ENCODE measurements at places on chromosomes 5 and 9.

DNA sequence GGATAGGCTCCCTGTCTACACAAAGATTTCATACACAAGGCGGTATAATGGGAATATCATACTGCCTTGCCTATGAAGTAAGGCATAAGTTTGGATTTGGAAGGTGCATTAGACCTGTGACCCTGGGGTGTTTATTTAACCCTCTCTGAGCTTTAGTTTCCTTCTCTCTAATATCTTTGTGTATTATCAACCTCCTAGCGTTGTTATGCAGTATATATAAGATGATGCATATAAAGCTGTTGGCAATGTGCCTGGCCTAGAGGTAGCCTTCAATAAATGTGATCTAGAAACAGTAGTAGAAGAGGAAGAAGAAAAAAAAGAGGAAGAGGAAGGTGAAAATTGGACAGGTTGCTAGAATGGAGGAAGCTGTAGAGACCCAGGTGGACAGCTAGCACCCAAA, 311.6 kb upstream of the CLINT1 start:
- DNase-seq: no peak

DNA sequence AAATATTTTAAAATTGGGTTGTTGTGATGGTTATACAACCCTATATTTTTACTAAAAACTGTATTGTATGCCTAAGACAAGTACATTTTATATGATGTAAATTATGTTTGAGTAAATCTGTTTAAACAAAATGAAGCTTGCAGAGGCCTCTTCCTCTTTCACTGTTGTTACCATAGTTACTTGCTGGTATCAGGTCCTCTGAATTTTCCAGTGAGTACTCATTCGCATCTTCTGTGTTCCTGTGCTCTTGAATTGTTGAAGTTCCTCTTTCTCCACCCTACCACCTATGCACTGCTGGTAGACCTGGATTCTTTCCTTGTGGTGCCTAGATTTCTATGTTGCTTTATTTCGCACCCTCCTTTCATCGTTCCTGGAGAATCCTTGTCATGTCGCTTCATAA, 938.5 kb upstream of the ACO1 start:
- DNase-seq: no peak

- DNase-seq: no peak
Measured at GRCh38 chr9:69211424-69212036, 37.5 kb downstream of the TJP2 start.

GRCh38 chr9:105087910-105088898, 156.2 kb upstream of the SLC44A1 start:
- no peak for DNase-seq

- DNase-seq: no peak
Measured at GRCh38 chr9:111178331-111179055, 140.2 kb upstream of the LPAR1 start.

DNA sequence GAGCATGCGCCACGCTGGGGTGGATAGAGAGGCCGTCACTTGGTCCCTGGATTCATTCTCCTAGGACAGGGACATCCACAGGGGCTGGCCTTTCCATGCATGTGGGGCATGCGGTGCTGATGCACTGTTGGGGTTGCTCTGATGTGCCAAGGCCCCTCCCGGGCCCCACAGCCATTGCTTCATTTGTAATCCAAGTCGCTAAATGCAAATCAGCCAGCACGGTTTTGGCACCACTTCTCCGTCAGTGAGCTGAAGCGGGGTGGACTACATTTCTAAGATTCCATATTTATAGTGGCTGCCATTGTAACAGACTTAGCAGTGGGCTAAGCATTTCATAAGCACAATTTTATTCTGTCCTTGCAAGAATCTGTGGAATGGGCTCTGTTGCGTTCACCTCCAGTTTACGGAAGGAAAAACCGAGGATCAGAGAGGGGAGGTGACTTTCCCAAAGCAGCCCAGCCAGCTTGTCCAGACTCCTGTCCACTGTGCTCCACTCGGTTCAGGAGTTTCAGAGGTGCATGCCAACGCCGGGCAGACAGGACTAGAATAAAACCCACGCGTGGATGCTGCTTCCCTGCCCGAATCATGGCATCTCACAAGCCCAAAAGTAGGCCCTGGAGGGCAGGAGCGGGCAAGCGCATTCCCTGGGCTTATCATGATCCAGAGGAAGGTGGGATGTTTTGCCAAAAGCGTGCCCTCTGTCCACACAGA, 102.6 kb upstream of the COL5A1 start:
- DNase-seq: peak; percentile 17

- DNase-seq: no peak
Measured at GRCh38 chr5:134564396-134564795, 38.9 kb downstream of the JADE2 start.

DNA sequence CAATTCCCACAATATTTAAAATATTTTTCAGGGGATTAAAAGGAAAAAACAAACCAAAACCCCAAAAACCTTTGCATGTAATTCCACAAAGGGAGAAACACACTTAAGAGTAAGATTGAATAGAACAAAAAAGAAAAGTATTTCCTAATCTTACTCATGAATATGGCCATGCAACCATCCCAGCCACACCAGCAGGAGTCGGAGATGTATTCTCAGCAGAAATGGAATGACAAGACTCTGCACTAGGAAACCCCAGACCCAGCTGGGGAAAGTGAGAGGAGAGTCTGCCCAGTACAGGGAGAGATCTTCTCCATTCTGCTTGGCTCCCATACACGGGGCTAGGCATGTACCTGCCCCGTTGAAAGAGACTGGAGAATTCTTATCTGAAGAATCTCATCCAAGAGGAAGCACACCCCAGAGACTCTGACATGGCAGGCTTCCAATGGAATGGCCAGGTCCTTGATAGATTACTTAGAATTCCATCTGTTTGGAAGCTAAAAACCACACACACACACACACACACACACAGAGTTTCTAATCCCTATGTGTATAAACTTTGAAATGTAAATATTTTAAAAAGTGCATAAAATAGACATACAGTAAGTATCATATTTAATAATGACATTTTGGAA, 118.8 kb downstream of the GADD45G start:
- DNase-seq: no peak

DNA sequence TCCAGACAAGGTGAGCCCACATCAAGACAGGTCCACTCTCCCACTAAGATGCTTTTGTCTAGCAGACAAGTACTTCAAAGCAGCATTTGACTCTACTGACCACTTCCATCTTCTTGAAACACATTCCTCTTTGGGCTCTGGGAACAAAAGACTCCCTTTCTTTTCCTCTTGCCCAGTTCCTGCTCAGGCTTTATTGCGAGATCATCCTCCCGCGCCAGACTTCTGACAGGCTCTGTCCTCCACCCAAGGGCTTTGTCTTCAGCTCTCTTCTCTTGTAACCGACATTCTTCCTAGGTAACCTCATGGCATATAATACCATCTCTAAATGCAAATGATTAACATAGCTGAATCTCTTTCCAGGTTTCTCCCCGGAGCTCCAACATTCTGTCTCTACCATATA, 85.8 kb downstream of the NUDT12 start:
- no peak for DNase-seq

DNA sequence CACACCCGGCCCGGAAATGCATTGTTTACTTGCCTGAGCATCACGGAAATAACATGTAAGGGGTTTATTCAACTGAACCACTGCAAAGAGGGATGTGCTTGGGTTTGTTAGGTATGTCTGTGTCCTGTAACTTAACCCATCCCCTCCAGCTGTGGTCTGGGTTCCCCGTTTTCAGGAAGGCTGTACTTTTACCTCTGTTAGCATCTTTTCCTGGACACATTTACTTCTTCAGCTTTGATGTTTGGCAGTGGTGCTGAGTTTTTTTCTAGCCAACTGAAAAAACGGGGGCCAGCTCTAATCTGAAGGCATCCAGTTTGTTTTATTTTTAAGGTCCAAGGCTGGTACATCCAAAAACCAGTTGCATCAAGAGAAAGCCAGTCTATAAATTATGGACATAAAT, 561.8 kb downstream of the BNC2 start:
- no peak for DNase-seq

DNA sequence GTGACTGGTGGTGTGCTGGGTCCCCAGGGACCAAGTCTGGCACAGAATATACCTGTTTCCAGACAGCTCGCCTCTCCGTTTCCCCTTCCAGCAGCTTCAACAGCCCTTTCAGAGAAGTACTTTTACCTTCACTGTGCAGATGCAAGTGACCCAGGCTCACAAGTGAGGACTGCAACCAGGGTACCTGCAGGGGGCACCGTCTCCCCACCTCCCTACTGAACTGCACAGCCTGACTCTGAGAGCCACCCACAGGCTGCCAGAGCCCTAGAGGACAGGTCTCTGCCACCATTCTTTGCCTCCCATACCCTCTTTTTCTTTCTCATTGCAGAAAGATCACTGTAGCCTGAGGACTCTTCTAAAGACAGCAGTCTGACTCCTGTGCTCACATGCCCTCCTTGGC, 15.4 kb downstream of the IL9 start:
- peak; percentile 70 for DNase-seq

GRCh38 chr5:172626031-172626581, 15.0 kb upstream of the NEURL1B start:
- no peak for DNase-seq

DNA sequence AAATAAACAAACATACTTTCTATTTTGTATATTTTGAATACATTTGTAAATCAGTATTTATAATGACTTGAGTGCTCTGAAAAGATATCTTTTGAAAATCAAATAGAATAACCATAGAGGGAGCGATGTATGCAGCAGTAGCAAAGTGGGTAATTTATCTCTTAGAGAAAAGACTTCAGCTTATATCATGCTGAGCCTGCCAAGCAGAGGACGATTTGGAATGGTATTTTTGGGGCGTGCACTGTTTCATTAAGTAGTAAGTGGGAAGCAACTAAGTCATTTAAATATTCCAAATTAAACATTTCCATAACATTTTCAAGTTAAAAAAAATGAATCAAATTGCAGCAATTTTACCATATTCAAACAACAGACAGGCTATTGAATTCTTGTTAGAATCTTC, 147.6 kb downstream of the CDH10 start:
- DNase-seq: no peak

- DNase-seq: no peak
Measured at GRCh38 chr5:149724884-149725283, 5.2 kb upstream of the PPARGC1B start.

GRCh38 chr9:37157726-37158377, 37.5 kb downstream of the ZCCHC7 start:
- peak; percentile 20 for DNase-seq

Measured in NCI-H526 (cell line).